NCI-H526 treated with DMSO at 0.1 percent for 48 hours (cell line): ENCODE measurements at places on chromosomes 3 and 15.

DNA sequence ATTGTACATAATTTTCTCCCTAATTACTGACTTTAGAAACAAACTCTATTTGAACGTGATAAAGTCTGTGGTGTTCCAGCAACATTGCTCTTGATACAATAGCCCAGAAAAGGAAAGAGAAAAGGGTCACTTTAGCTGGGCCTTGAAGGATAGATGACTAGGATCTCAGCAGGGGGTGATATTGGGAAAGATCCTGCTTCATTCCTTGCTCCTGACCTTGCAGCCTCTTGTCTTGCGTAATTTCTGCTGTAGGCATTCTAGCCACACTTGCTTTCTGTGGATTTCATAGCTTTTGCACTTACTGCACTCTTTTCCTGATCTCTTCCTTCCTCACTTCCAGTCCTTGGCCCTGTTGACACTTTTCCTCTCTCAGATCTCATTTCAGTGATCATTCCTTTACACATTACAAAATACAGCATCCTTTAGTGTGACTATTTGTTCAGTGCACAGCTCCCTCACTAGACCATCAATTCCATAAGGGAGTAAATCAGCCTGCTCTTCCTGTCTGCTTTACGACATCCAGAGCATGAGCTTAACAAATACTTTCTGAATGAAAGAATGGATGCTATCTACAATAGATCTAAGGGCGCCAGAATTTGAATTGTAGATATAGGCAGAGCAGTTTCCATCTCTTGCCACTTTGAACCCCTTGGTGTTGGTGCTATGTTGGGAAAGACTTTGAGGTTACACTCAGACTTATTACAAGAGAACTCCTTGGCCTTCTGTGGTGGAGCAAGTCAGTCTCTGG lies 559.6 kb upstream of the MDFIC2 start:
- DNase-seq = no peak

- no peak for DNase-seq
Observed at GRCh38 chr3:19934098-19934566, at the start of gene EFHB. Gene EFHB (minus strand): TSS chr3:19934217. CDS start chr3:19934018, 199 bp downstream.

- no peak for DNase-seq
Observed at GRCh38 chr3:129266651-129267050, 12.0 kb upstream of the HMCES start.

- no peak for DNase-seq
Observed at GRCh38 chr3:118900737-118901525, 133.7 kb downstream of the IGSF11 start.

DNA sequence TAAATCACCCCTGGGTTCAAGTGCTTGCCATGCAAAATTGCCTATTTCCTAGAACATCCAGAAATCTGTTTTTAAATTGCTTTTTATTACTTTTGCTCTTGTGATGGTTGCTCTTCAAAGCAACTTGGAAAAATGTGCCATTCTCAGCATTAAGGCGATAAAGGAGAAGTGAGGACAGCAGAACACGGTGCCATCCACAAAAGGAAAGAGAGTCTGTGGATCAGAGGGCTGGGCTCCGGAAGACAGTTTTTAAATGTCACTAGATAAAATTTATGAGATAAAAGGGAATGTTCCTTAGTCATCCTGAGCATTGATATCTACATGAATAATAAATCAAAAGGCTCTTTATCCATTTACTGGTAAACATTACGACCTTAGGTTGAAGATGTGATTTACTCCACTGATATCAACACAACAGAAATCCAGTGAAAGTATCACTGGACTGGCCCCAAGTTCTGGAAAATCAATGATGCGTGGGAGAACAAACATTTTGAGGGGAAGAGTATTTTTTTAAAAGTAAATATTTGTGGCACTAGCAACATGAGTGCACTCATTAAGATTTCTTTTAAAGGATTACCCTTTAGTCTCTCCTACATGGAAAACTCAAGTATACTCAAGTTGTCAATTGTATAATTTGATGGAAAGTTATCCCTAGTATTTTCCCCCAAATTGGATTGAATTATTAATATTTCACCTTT lies 554.7 kb downstream of the FHIT start:
- no peak for DNase-seq

- no peak for DNase-seq
Observed at GRCh38 chr3:13477943-13478342, 2.2 kb upstream of the HDAC11 start.

GRCh38 chr3:156424758-156425157 lies 130.2 kb downstream of the SSR3 start:
- no peak for DNase-seq

DNA sequence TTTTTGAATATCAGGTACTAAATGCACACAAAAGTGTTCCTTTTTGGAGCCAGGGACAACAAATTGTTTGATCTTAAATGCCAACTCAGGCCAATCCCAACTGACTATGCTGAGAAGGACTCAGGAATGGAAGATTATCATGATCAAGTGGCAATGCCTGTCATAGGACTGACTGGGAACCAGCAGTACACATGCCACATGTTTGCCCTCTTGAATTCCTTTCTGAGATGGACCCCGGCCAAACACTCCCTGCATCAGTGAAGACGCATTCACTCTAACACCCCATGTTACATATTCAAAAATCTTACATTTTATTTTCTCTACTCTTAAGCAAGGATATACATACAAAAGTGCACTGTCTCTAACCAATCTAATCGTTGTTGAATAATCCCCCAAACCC lies 36.1 kb downstream of the CLDN18 start:
- DNase-seq = no peak

DNA sequence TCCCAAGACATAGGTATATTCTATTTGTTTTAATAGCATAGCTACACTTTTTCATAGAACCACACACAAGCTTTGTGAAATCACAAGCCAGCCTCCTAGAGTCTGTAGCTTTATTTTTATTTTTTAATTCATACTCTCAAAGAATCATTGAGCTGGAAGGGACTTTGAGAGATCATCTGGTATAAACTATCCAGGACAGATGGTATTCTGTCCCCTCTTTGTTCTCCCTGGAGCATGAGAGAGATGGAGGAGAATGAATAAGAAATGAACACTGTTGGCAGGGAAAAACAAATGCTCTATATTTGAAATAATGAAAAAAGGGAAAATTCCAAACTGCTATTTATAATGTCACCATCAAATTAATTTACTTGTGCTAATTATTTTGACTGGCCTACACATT lies 338.7 kb upstream of the IL12A start:
- DNase-seq = no peak

GRCh38 chr15:67136802-67137201 lies 71.4 kb downstream of the SMAD3 start:
- no peak for DNase-seq

- DNase-seq = no peak
Observed at GRCh38 chr3:143070977-143071551, 48.5 kb upstream of the CHST2 start.

DNA sequence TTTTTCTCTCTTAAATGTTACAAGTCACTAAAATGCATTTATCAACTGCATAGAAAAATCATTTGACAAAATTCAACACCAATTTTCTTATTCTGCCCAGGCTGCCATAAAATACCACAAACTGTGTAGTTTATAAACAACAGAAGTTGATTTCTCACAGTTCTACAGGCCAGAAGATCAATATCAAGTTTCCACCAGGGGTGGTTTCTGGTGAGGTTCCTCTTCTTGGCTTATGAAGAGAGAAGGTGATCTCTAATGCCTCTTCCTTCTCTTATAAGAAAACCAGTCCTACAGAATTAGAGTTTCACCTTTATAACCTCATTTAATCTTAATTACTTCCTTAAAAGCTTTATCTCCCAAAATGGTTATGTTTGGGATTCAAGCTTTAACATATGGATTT lies 10.9 kb upstream of the CD200R1L start:
- DNase-seq = no peak

DNA sequence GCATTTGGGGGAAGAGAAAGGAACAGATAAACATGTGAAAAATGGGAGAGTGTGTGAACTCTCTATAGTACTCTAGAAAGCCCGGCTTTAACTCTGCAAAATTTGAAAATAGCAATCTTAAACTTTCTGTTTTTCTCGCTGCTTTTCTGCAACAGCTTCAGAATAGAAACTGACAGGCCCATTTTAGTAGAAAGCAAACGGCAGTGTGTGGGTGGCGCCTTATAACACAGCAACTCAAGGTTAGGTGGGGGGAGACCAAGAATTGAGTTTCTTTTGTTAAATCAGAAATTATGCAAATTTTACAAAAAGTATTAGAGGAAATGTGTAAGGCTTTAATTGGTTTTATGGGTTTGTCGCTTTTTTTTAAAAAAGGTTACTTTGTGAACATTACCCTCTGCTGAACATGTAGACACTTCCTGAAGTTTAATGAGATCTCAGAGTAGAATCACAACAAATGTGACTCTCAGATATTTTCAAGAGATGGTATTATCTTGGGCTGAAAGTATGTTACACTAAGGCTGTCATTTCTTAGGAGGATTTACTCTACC lies 107.0 kb downstream of the PTPRG start:
- no peak for DNase-seq

DNA sequence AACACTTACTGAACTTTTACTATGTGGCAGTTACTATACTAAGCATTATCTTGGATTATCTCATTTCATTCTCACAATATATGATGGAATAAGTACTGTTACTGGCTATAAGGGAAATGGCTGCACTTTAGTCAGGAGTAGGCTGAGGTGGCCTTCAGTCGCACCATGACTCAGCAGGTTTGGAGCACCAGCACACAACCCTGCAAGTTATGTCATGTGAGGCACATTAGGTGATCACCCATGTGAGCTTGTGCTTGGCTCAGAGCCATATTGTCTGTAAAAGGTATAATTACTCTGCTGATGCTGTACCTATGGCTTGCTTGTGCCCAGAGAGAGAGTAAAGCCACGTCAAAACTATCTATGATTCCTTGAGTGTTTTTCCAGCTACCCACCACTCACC lies 54.1 kb upstream of the TIPARP start:
- no peak for DNase-seq

GRCh38 chr3:130582457-130583153 lies 65.6 kb downstream of the COL6A6 start:
- no peak for DNase-seq

GRCh38 chr3:55686426-55687254 lies 199.5 kb upstream of the WNT5A start:
- no peak for DNase-seq

DNA sequence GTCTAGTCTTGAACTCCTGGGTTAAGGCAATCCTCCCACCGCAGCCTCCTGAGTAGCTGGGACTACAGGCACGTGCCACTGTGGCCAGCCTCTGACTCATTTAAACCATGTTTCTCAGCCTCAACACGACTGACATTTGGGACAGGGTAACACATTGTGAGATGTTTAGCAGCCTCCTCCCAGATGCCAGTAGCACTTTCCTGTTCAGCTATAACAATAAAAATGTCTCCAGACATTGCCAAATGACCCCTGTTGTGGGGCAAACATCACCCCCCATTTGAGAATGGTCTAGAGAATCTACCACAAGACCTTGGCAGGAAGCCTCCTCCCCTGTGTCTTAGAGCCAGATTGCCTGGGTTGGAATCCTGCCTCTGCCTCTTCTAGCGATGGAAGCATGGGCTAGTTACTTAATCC lies 8.4 kb downstream of the TMEM40 start:
- DNase-seq = no peak

DNA sequence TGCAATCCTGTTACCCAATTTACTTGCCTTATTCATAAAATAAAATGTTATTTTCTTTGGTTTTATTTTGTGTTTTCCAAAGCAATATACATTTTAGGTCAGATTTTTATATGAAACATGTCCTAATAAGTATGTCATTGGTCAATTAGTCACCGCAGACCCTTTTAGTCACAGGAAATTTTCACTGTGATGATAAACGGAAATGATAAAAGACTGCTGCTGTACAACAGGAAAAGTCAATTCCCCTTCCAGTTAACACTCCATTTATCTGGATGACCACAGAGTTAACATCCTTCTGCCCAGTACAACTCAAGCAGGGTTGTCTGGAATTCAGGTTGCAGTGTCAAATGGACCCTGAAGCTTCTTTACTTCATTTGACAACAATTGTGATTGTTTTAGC lies 175.2 kb downstream of the LSAMP start:
- DNase-seq = no peak

DNA sequence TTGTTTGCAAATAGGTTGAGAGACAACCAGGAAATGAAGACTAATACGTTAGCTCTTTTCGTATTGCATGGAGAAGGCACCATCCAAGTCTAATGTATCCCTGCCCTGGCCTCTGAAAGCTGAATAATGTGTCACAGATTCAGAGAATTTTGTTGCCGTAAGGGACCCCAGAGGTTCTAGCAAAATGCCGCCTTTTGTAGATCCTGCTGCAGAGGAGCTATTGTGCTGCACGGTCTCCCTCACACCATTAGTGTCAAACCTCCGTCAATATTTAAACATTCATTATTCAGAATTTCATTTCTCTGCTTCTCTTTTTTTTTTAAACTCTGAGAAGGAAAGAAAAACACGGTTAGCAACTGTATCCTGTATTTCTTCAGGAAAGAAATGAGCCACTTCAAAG lies 238.7 kb downstream of the EPHB1 start:
- no peak for DNase-seq

- DNase-seq = no peak
Observed at GRCh38 chr3:52431459-52432223, 13.3 kb downstream of the SEMA3G start.

DNA sequence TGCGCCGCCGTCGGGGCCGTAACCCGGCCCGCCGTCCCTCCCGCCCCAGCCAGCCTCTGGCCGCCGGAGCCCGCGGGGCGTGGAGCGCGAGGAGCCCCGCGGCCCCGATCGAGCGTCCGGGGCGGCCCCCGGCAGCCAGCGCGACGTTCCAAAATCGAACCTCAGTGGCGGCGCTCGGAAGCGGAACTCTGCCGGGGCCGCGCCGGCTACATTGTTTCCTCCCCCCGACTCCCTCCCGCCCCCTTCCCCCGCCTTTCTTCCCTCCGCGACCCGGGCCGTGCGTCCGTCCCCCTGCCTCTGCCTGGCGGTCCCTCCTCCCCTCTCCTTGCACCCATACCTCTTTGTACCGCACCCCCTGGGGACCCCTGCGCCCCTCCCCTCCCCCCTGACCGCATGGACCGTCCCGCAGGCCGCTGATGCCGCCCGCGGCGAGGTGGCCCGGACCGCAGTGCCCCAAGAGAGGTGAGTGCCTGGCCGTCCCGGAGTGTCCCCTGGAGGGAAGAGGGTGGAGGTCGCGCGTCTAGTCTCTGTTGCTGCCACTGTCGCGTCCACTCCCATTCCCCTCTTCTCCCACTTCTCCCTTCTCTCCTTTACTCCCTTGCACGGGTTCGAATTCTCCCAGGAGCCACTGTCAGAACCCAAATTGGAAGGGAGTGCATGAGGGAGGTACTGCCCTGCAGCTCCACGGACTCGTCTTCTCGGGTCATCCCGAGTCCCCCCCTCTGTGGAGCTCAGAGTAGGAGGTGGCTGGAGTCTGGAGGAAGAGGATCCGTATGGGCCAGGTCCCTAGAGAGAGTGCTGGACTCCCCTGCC lies 585 bp downstream of the CSK start:
- DNase-seq = no peak

DNA sequence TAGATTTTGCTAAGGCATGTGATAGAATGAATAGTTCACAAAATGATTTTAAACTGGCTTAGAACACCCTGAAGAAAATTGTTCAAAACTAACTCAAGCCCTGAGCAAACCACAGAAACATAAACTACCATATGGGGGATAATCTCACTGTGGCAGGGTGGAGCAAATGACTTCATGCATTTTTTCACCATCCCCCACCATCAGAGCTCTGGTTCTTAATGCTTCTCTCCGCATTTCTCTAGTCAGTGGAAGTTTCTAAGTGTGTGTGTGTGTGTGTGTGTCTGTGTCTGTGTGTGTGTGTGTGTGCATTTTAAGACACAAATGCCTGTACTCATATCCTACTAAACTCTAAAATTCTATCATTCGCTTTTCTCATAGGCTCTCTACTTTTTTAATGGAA lies 107.1 kb upstream of the PHLDB2 start:
- DNase-seq = no peak
